ENCODE measurements at places on chromosomes 2 and 18.

- DNase-seq = no peak
These were observed 91.2 kb downstream of the KCTD1 start for GRCh38 chr18:26457195-26457594.

DNA sequence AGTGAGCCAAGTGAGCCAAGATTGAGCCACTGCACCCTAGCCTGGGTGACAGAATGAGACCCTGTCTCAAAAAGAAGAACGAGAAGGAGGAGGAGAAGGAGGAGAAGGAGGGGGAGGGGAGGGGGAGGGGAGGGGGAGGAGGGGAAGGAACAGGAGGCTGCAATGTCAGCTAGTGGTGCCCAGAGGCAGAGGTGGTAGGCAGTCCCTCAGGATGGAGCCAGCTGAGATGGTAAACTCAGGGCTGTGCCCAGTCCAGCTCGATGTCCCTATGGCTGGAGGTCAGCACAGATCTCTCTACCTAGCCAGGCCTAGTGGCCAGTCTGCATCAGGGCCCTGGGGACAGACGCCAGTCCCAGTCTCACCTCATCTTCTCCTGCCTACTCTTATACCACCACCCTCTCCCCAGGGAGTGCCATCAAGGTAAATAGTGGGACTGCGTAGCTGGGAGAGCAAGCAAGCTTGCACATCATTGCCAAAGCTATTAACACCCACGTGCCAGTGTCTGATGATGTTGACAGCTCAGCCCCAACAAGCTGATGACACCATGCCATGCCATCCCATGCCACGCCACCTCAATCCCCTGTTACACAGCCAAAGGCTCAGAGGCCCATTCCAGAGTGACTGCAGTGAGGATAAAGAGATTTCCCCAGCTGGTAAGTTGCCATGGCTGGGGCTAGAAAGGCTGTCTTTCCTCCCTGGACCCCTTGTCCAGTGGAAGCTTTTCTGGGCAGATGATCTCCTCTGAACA is 7.6 kb upstream of the PLB1 start:
- no peak for DNase-seq

- no peak for DNase-seq
These were observed 214.0 kb downstream of the EN1 start for GRCh38 chr2:118633371-118634018.

- peak; percentile 52 for DNase-seq
These were observed 446.1 kb downstream of the ARHGAP15 start for GRCh38 chr2:143575340-143575739.

DNA sequence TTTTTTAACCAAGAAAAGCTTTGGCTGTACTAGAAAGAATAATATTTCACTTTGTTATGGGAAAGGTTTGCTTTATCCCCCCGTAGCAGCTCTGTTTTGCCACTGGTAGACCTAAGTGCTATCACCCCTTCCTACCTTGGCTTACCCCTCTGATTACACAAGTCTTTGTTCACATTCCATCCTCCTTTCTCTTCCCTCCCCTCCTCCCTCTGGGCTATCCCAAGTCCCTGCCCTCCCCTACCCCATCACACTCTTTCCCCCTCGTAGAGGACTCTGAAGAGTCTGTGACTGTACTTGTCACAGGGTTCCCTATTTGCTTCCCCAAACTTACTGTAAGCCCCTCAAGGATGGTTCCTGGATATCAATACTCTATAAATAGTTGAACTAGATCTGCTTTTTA is 152.9 kb upstream of the NOSTRIN start:
- DNase-seq = no peak

DNA sequence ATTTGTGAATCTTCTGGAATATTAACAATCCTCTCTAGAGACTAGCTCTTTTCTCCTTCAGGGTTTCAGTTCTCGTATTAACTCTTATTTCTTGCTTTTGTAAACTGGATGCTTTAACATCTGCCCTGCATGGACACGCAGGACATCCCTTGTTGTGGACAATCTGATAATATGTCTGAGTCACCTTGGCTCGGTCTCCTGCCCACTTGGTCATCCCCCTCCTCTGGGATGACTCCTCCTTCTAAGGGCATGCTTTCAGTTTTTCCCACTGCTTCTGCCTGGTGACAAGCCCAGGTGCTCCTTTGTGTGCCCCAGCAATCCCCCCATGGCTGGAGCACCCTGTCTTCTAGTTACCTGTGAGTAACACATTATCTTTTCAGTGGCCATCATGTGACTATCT is 460.5 kb downstream of the DSC3 start:
- no peak for DNase-seq

DNA sequence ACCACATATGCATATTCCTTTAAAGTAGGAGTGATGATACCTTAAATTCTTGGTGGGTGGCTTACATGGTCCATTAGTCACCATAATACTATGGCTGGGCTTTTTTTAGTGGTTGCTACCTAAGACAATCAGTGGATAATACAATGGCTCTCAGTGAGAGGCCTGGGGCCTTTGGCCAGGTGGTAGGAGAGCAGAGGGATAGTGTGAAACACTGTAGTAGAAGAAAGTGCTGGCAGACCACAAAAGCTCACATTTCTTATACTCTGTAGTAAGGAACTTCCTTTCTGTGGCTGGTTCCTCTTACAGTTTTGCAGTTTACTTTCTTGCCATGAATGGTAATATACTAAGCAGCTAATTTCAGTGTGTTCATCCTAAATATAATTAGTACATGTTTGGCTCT is 583.5 kb downstream of the XIRP2 start:
- DNase-seq = no peak

DNA sequence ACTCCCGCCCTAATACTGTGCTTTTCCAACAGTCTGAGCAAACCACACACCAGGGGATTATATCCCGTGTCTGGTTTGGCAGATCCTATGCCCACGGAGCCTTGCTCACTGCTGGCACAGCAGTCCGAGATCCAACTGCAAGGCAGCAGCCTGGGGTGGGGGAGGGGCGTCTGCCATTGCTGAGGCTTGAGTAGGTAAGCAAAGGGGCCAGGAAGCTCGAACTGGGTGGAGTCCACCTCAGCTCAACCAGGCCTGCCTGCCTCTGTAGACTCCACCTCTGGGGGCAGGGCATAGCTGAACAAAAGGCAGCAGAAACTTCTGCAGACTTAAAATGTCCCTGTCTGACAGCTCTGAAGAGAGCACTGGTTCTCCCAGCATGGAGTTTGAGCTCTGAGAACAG is 44.2 kb downstream of the LNPK start:
- no peak for DNase-seq

DNA sequence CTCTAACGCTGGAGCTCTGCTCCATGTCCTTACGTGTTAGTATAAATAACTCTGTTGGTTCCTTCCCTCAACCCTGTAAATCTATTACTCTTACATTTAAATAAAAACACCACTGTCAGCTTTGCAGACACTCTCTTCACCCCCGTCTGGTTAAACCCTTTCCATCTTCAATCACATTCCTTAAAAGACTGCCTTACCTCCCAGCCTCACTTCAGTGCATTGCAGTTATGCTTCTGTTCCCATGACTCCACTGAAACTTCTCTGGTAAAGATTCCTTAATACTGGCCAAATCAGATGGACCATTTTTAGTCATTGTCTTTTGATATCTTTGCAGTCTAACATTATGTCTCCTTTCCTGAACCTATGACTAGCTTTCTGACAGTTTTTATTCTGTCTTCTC is 61.7 kb downstream of the EML4 start:
- DNase-seq = no peak

- DNase-seq = no peak
These were observed 12.1 kb downstream of the HS1BP3 start for GRCh38 chr2:20638646-20639430.

DNA sequence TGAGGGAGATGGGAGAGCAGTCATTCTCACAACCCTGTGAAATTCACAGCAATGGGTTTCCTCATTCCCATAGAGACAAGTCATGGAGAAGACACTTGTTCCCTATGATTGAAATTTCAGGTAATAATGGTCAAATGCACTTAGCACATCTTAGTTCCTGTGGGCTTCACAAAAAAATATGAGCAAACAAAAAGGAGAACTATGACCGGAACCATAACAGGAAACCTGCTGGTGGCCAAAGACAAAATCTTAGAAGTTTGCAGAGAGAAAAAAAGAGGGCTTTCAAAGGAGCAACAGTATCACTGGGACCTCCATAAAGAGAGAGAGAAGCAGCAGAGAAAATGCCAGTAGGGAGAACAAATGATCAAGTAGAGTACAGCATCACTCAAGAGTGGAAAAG is 138.9 kb upstream of the APCDD1 start:
- DNase-seq = no peak

- DNase-seq = no peak
These were observed 70.0 kb downstream of the PXDN start for GRCh38 chr2:1674276-1674675.

Measured in A673 (cell line).